Fibroblast of pulmonary artery (primary cell): ENCODE measurements at places on chromosomes 12 and 14.

- DNase-seq = no peak
Observed at GRCh38 chr12:96227365-96228106, 33.4 kb downstream of the ELK3 start.

- DNase-seq = peak; percentile 68
Observed at GRCh38 chr14:102264355-102264754, 40.6 kb downstream of the MOK start.

GRCh38 chr12:51357374-51358047 lies 11.0 kb upstream of the CELA1 start:
- no peak for DNase-seq

GRCh38 chr12:110856542-110856941 lies 9.8 kb downstream of the CCDC63 start:
- DNase-seq = no peak

GRCh38 chr12:131055596-131056233 lies 102.0 kb downstream of the ADGRD1 start:
- no peak for DNase-seq

GRCh38 chr12:11584221-11584855 lies 65.1 kb upstream of the ETV6 start:
- peak; percentile 12 for DNase-seq

DNA sequence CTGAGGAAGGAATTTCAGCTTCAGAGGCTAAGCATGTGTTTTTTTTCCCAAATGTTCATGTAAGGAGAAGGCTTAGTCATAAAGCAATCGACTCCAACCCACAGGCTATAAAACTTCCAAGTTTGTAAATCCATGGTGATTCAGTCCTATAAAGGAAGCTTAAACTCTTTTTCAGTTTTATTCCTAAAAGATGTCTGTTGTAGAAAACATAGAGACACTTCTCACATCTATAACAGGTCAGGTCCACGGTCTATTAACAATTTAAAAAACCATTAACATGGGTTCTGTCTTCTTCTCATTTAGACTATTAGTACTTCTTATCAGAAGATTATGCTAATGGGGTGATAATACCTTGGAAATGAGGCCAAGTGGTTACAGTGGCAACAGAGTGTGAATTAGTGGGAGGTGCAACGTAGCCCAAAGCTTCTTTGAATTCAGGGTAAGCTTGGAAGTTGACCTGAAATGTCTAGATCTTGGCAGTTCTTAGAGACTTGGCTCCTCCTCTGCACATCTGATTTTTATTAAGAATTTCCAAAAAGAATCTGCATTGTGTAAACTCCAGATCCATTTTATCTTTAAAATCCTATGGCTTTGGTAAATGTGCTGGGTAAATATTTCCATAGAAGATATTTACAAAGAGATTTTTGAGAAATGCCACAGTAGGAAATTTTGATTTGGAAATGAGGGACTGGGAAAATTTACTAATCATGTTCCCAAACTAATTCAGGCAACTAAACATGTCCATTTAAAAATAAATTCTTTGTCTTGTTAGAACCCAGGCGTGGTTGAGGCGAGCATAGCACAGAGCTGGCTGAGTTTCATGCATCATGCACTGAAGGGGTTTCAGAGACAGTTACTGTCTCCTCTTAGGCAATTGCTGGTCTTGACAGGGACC lies 86.4 kb downstream of the EML1 start:
- peak; percentile 42 for DNase-seq

DNA sequence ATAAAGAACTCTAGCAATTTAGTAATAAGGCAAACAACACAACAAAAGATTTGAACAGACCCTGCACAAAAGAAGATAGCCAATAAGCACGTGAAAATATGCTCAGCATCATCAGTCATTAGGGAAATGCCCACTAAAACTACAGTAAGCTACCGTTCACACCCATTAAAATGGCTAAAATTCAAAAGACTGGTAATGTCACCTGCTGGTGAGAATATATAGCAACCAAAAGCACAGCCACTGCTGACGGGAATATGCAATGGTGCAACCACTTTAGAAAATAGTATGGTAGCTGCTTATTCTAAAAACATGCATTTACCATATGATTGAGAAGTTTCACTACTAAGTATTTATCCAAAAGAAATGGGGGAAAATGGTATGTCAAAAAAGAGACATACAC lies 74.9 kb downstream of the DPF3 start:
- no peak for DNase-seq

GRCh38 chr12:20822925-20823324 lies 12.4 kb downstream of the SLCO1B3 start:
- no peak for DNase-seq

- DNase-seq = no peak
Observed at GRCh38 chr12:97745406-97746101, 282.9 kb downstream of the RMST start.

GRCh38 chr12:65902500-65902899 lies 78.2 kb downstream of the HMGA2 start:
- DNase-seq = peak; percentile 65

DNA sequence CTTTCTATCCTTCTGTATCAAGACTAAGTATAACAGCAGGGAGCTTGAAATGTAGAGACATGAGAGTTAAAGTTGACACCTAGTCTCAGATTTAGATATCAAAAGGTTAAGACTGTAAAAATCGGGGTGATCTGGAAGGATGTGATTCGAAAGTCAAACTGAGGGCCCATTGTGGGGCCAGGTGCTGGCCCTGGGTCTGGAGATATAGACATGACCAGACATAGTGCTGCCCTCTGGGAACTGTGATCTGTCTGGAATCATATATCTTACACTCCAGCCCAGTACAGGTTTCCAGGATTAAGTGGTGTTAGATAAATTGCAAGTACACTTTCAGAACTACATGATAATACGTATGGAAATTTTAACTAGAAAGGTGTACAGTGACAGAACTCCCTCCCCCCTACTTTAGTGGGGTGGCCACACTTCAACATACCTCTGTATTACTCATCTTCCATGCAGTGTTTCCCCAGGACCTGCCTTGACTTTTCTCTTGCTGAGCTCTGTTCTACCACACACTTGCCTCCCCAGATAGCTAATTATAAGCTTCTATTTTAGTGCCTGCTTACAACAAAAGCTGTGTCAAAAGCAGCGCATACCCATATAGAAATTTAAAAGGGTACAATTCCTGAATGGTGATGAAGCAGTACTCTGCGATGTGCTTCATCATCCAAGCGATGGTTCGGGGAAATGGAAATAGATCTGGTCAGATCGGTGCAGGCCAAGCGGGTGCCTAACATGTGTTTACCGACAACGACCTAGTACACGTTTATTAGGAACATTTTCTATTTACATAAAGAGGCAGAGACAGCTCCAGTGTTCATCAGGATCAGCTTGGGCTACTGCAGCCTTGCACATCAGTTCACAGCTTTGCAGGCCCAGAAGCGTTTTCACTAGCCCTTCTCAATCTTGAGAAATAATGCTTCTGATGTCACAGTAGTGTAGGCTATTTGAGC lies 68.7 kb downstream of the ARF6 start:
- no peak for DNase-seq

- DNase-seq = no peak
Observed at GRCh38 chr12:25382311-25383106, 131.8 kb upstream of the KRAS start.

DNA sequence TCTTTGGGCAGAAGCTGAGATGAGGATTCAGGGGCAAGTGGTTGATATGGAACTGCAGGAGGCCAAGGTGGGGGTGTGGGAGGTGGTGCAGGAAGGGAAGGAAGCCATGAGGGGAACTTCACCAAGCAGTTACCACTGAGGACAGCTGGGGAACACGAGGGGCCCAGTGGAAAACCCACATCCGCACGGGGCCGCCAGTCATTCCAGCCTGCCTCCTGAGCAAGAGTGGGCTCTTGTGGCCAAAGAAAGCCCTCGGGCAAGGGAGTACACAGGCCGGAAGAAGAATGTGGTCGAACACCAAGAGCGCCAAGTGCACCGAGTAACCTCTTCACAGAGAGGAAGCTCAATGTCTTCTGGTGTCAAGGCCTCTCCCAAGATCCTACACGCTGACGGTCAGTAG lies 252.2 kb upstream of the FOXN3 start:
- no peak for DNase-seq
